ENCODE measurements at places on chromosomes 12 and 14.
A peak's percentile ranks its signal among the peaks of the same experiment; 100 is the strongest.

DNA sequence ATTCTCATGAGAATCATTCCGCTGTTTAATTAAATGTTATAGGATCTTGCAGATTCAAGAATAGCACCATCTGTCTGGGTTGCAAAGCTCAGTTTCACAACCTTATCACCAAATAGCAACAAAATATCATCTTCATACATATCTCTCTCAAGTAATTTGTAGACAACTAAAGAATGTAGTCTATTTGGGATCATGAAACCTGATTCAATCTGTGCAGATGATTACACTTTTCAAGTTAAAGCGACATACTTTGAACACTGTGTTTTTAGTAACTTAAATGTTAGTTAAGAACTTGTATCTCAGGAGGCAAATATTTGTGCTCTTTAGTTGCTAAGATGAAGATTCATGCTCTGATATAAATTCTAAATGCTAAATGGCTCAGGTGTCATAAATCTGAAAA, 14.8 kb downstream of the MED13L start:
- no peak for DNase-seq

DNA sequence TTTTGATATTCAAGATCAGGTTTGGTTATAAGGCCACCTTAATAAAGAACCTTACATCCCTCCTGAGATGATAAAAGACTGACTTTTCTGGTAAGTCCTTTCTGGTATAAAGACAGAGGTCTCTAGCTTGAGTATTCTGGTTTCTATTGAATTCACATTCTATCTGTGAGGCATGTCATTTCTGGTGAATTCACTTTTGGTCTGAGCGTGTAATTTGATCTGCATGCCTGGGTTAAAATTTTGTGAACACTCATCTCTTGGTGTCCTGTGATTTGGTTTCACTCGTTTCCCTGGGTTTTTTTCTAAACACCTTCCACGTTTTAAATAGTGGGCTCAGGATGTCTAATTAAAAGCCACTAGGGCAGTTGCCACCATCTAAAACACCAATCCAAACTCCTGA, 12.2 kb downstream of the EIF5 start:
- DNase-seq, result no peak

- no peak for DNase-seq
Observed at GRCh38 chr12:1324910-1325309, 269.5 kb downstream of the FBXL14 start.

DNA sequence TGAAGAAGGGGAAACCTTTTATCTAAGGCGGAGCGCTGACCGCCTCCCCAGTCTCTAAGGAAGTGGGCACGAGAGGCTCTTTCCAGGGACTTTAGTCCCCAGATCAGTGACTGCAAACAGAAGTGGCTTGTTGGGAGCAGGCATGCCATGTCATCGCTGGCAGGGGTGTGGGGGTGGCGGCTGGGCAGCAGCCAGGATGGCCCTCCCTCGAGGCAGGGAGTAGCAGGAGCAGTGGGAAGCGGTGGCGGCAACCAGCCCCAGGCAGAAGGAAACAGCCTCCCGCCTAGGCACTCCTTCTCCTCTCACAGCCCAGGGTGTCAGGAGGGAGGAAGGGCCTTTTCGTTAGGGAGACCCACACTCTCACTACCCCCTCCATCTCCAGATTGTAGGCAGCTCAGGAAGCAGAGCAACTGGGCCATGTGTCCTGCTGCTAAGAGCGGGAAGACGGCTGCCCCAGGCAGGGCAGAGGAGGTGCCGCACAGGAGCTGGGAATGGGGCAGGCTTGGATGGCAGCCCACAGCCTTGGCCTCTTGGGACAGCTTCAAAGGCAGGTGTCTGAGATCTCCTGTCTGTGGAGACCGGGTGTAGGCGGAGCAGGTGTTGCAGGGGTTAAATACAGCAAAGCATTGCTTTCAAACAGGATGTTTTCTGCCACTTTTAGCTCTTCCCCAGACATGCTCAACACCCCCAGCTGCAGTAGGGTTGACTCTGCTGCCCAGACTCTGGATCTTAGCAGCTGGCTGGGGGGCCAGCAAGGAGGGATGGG, 21.8 kb downstream of the VDR start:
- peak; percentile 32 for DNase-seq

- DNase-seq, result no peak
Observed at GRCh38 chr12:16300736-16301135, 23.3 kb upstream of the SLC15A5 start.

DNA sequence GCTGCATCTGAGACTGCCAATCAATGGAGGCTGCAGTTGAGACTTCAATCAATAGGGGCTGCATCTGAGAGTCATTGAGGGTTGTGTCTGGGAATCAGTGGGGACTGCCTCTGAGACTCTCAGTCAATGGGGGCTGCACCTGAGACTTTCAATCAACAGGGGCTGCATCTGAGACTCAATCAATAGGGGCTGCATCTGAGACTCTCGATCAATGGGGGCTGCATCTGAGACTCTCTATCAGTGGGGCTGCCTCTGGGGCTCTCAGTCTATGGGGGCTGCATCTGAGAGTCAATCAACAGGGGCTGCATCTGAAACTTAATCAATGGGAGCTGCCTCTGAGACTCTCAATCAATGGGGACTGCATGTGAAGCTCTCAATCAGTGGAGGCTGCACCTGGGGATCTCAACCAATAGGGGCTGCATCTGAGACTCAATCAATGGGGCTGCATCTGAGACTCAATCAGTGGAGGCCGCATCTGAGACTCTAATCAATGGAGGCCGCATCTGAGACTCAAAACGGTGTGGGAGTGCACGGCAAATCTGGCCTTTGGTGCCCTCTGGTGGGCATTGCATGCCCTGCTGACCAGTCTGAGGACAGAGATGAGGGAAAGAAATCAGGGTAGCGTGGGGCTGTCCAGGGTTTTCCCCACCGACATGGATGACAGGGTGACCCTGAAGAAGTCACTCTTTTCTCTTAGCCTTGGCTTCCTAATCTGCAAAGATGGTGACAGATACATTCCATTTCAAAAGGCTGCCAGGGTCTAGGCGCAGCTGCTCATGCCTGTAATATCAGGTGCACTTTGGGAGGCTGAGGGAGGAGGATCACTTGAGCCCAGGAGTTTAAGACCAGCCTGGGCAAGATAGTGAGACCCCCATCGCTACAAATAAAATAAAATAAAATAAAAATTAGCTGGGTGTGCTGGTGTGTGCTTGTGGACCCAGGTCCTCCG, 41.3 kb upstream of the EIF5 start:
- DNase-seq, result peak; percentile 71

DNA sequence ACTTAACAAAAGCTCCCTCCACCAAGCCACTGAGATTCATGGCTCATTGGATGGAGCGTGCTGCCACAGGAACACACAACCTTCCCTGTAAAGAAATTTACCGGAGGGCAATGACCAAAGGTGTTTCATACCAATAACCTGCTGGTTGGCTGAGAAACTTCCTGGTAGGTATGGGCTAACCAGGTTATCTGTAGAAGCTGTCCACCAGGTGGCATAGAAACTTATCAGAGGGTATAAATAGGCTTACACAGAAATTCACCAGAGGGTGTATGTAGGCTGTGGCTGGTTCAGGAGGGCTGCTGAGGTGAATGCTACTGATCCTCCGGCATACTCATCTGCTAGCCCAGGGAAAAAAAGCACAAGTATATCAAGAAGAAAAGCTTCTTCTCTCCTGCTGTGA, 27.1 kb upstream of the MTERF2 start:
- peak; percentile 2 for DNase-seq

DNA sequence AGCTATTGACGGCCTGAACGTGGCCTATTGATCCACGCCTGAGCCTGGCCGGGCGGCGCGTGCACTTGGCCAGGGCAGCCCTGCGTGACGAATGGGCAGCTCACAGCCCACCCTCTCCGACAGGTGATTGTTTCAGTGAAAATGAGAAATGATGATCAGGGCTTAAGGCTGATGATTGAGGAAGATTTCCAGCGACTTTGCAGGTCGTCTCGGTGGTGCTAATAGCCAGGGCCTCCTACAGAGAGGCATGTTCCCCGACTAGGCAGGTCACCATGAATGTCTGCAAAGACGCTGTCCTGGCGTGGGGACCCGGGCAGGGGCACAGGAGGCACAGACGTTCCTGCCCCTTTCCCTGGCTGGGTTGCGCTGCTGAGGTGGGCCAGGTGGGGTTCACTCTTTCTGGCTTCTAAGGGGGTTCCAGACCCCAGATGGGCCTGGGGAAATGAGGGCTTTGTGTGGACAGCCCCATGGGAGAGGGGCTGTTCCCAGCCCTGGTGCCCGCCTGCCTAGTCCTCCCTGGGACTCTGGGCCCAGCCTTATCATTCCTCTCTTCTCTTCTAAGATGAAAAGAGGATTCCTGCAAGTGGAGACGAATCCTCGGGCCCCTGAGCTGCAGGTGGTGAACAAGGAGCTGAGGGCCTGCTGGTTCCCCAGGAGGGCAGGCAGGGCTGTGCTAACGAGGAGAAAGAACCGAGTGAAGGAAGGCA, 157.4 kb downstream of the KIF26A start:
- DNase-seq, result no peak

GRCh38 chr12:31324845-31325523, 966 bp downstream of the SINHCAF start:
- peak; percentile 29 for DNase-seq

DNA sequence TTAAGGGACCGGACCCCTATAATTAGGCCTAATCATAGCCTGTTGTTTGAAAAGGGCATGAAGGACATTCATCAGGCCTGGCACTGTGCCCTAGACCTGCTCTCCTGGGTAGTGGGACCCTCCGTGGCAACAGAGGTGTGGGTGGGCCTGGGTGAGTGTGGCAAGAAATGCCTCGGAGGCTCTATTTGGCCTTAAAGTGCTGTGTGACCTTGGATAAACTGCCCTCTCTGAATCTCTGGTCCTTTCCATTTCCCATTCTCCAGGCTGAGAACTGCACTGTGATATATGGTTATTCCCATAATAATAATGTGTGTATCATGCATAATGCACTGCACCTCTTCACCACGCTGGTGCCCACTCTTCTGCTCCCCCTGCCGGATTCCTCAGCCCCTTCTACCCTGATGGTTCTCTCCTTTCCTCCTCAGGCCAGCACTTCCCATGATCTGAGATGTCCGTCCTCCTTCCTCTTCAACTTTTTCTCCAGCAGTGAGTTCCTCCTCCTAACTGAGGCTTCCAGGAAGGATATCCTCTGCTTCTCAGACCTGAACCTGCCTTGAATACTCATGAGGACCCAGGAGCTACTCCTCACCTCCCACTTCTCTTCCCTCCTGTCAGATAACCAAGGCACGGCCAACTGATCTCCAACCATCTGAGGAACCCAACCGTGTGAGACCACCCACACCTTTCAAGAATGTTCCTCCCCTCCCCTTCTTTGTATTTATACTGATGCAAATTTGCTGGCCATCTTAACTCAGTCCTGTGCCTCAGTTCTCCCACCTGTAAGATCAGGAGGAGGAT, 111.0 kb upstream of the PZP start:
- no peak for DNase-seq

- DNase-seq, result no peak
Observed at GRCh38 chr12:104959335-104959841, 1.3 kb upstream of the SLC41A2 start.

- DNase-seq, result peak; percentile 54
Observed at GRCh38 chr12:82687021-82688011, 610 bp downstream of the TMTC2 start.

GRCh38 chr12:81811061-81811777, 52.1 kb upstream of the PPFIA2 start:
- no peak for DNase-seq

DNA sequence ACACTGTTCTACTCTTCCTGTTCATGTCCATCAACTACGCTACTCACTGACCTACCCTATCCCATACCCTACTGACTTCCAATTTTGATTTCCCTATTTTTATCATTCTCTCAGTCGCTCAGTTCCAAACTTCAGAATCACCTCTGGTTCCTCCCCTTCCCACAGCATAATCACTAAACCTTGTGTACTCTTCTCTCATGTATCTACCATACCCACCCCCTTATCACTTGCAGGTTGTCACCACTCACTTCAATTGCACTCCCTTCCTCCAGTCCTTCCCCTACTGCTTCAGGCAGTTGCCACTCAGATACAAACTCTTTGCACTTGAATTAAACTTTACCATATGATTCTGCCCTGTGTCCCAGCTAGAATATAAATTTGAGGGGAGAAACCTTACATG, 6.3 kb downstream of the RACGAP1 start:
- DNase-seq, result no peak

- no peak for DNase-seq
Observed at GRCh38 chr12:116220756-116221155, 56.7 kb downstream of the MED13L start.

GRCh38 chr14:70425354-70425753, 8.5 kb upstream of the SYNJ2BP start:
- no peak for DNase-seq

GRCh38 chr12:84960918-84961317, 48.3 kb upstream of the SLC6A15 start:
- no peak for DNase-seq

- DNase-seq, result no peak
Observed at GRCh38 chr14:92122351-92122677, 545 bp downstream of the CPSF2 start.

DNA sequence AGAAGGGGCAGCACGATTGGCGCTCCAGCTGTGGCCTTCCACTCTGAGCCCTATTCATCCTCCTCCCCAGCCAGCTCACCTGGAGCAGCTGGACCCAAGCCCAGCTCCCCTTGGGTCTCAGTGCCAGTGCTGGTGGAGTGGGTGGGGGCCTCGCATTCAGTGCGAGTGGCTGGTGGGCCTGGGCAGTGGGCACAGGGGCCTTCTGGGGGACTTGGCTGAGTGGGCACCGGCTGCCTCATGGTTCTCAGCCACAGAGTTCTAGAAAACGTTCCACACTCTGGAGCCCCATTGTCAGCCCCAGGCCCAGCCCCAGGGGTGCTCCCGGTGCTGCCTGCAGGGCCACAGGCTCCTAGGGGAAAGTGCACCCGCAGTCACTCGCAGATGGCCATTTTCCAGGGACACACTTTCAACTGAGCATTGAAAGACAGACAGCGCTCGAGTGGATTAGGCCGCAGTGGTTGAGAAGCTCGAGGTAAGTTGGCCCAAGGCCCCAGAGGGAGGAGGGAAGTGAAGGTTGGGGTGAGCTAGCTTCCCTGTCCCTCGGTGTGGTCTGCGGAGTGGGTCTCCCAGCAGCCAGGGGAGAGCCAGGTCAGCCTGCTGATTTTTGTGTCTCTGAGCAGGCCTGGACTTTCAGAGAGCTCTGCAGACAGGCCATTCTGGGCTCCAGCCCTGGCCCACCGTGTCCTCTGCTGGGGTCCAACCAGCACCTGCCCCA, 3.8 kb downstream of the CLBA1 start:
- no peak for DNase-seq

DNA sequence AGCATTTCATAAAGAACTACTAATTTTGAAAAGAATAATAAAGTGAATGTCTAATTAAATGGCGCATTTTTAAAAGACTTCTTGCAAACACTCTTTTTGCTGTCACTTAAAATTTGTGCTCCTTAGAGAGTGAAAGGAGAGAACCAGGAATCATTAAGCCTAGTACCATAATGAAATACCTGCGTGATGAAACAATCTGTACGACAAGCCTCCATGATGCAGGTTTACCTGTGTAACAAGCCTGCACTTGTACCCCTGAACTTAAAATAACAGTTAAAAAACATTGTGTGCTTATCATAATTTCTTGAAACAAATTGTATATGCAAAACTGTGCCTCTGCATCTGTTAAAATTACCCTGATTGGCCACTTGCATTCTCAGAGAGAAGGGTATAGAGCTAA, 108.1 kb downstream of the MGAT4C start:
- DNase-seq, result no peak

- DNase-seq, result no peak
Observed at GRCh38 chr12:110548678-110549077, 34.4 kb downstream of the PPTC7 start.

- DNase-seq, result no peak
Observed at GRCh38 chr12:57888409-57889157, 42.1 kb upstream of the CTDSP2 start.

- DNase-seq, result no peak
Observed at GRCh38 chr14:33700052-33700451, 250.8 kb downstream of the EGLN3 start.

- DNase-seq, result no peak
Observed at GRCh38 chr14:21264025-21264801, 5.0 kb downstream of the HNRNPC start.
